ENCODE measurements at places on chromosomes 7 and 10.
A peak's percentile ranks its signal among the peaks of the same experiment; 100 is the strongest.

- DNase-seq, result no peak
These were observed 384.8 kb upstream of the FOXK1 start for GRCh38 chr7:4297165-4297917.

DNA sequence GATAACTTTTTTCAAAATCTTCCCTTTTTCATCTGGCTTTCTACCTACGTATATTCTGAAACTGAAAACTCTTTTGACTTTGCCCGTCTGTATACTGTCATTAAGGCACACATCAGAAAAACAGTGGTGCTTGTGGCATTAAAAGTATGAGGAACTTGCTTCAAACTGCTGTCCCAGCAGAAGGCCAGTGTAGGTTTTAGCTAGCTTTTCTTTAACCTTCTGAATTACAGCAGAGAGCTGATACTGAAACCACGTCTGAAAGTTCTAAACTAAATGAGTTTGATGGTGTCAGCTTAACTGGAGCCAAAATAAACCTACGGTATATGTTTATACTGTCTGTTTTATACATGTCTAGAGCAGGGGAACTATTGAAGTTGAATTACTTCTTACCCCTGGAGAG lies 283.4 kb downstream of the TFEC start:
- DNase-seq, result no peak

GRCh38 chr10:6411436-6411835 lies 168.6 kb downstream of the PRKCQ start:
- DNase-seq, result no peak

DNA sequence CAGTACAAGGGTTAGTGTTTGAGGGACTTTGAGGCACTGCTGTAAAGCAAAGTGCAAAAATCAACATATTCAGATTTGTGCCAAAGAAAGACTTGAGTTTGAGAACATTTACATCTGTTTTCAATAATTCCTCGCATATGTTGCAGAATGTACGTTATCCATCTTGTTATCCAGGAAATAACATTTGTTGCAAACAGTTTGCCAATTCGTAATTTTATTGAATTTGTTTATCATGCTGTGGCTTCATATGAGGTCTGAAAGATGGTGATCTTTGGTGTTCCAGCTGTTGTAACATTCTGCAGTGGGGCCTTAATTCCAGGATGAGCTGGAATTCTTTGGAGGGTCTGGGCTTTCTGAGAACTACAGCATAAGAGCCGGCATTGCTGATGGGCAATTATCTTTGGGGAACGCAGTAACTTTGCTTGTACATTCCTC lies 396.2 kb downstream of the LRMDA start:
- DNase-seq, result no peak

DNA sequence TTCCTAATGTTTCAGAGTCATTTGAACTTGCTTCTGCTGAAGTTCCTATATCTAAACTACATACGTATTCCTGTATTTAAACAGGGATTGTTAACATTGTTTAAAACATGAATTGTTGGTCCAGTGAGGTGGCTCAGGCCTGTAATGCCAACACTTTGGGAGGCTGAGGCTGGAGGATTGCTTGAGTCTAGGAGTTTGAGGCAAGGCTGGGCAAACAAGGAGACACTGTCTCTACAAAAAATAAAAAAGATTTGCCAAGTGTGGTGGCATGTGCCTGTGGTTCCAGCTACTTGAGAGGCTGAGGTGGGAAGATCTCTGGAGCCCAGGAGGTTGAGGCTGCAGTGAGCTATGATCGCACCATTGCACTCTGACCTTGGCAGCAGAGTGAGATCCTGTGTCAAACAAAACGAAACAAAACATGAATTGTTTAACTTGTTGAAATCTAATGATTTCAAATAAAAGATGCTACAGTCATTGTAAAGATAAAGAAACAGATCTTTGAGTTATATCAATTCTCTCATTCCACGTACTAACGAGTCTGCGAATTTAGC lies 809.4 kb downstream of the TYW1 start:
- DNase-seq, result no peak

GRCh38 chr10:103548006-103548405 lies 54.5 kb downstream of the NEURL1 start:
- DNase-seq, result no peak

GRCh38 chr10:8700689-8701088 lies 646.2 kb downstream of the GATA3 start:
- DNase-seq, result no peak

GRCh38 chr7:157432957-157433576 lies 96.3 kb downstream of the DNAJB6 start:
- peak; percentile 92 for DNase-seq

- DNase-seq, result no peak
These were observed 77.3 kb downstream of the PARD3 start for GRCh38 chr10:34737772-34738169.

DNA sequence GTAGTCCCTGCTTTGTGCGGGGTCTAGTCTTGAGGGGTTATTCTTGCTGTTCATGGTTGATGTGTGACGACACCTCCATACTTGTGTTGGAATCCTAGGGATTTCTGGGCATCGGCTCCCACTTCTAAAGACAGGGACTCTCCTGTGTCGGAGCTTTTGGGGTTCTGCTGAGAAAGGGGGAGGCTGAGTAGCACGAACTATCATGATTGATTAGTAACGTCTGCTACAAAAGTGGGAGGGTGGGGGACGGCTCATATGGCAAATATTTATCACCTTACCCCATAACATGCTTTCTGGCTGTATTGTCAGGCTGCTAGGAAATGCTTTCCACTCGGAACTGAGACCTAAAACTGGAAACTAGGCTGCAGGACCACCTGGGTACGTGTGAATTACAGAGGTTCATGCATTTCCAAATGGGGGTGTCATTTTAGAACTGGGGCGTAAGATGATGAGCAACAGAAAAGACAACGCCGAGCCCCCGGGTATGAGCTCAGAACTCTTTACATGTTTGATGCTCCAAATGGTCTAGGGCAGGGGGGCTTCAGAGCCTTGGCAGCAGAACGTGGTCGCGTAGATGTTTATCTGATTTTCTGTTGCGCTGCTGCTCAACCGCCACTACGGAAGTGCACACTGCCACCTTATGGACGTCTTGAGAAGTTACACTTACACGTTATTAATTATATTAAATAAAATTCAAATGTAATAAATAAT lies 15.1 kb upstream of the NME8 start:
- DNase-seq, result peak; percentile 22

- no peak for DNase-seq
These were observed 62.4 kb upstream of the LRRC18 start for GRCh38 chr10:49001870-49002672.

DNA sequence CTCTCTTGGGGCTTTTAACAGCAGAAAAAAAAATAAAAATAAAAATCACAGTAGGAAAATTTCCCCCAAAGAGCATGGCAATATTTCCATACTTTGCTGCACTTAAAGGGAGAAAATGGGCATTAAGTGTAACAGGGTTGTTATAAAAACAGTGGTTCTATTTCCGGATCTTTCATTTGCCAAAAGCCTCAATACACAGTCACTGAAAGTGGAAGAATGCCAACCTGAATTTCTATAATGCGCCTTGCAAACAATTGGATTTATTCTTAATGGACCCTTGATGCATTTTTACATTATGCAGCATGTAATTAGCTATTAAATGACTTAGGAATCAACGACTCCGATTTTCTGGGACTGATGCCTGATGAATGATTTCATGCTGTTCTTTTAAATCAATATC lies 127.6 kb upstream of the NANOS1 start:
- DNase-seq, result no peak

DNA sequence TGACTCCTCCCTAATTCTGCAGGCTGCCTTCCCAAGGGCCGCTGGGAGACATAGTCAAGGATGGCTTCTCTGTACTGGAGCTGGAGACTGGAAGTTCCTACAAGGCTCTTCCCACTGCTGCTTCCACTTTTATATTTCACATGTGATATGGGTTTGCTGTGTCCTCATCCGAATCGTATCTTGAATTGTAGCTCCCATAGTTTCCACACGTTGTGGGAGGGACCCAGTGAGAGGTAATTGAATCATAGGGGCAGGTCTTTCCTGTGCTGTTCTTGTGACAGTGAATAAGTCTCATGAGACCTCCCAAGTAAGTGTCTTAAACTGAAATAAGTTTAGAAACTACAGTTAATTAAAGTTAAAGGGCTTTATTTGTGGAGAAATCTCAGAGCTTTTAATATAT lies 47.0 kb upstream of the BICC1 start:
- DNase-seq, result no peak

DNA sequence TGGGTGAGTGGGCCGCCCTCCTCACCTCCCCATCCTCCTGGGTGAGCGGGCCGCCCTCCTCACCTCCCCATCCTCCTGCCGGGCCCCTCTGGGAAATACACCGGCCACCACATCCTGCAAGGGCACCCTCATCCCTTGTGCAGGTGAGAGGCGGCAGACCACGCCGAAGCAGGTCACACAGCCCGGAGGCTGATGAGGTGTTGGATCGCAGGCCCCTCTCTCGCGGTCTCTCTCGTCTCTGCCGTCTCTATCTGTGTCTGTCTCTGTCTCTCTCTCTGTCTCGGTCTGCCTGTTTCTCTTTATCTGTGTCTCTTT lies 30.8 kb upstream of the FOXL3 start:
- DNase-seq, result no peak

GRCh38 chr7:44161371-44161770 lies 20.2 kb upstream of the MYL7 start:
- DNase-seq, result no peak

DNA sequence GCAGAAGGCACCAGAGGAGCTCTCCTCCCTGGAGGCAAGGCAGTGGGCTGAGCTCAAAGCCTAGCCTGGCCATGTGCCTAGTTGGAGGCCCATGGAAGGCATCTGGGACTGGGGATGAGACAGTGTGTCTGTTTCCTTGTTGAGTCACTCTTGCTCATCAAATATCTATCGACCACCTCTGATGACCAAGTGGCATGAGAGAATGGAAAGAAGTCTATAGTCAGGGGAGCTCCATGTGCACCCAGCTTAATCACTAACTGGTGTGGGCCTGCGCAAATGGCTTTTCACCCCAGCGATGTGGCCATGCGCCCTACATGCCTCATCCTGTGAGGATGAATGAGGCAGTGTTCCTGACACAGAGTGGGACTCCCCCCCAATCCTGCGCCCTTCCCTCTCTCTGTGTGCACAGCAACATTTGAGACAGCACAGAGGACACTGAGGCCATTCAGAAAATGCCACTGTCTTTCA lies 229.9 kb downstream of the RPS24 start:
- DNase-seq, result peak; percentile 34

DNA sequence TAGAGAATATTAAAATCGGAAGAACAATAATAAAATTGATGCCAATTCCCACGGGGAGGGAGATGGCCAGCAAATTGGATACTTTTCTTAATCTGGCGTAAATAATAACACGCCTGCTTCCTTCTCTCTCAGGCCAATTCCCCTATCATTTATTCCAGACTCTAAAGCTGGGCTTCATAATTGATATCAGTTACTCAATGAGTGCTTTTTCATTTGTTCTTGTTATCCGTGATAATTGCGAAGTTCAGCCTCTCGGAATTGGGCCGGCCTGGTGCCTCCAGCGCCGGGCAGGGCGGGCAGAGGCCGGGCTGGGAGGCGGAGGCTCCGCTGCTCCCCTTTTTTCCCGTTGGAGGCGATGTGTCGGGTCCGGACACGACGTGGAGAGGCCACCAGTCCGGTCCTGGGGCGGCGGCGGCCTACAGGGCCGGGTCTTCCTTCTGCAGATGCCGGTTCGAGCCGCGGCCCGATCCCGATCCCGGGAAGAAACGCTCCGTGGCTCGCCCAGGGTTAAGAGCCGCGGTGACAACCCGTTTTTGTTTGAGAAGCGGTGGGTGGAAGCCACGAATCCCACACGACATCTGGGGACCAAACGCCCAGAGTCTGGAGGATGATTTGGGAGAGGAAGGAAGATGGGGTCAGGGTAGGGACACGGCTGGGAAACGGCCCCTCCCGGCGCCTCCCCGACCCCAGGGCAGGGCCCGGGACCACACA lies 13.6 kb downstream of the UNCX start:
- DNase-seq, result no peak

GRCh38 chr7:113175525-113176104 lies 57.3 kb upstream of the SMIM30 start:
- DNase-seq, result no peak

DNA sequence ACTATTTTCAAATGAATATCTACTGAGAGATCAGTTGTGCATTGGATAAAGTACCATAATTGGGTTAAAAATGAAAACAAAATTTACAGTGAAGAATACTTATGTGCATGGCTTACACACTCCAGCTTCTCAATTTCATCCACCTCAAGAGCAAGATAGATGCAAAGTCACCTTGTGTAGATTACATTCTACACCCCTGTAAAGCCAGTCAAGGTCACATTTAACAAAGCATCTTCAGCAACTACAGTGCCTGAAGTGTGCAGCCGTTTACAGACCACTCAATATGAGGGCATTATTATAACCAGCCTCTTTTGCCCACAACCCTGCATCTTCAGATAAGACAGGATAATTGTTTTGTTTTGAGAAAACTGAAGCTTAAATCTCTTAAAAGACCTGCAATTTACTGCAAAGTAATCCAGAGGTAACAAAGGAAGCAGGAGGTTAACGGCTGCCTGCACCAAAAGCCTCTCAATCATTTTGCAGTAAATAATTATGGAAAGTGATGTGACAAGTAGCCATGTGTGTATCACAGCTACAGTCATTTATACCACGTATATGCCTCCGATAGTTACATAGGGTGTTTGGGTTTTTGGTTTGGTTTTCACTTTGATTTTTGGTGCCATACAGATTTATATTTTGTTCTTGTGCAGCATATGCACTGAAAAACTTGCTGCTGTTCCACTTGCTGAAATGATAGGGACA lies 4.9 kb downstream of the PURB start:
- no peak for DNase-seq

DNA sequence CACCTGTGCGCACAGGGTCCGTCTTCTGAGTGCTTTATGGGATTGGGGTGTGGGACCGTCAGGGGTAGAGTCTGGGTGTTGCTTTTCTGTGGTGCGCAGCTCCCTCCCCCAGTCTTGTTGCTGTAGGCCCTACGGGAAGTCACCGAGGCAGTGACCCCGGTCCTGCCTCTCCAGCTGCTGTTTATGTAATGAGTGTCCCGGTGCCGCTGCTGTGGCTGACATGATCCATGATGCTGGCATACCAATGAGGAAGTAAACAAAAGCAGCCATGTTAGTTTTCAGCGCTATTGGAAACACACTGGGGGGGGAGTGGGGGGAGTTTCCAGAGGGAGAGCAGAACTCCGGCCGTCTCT lies 1.1 kb downstream of the TRIM8 start:
- DNase-seq, result peak; percentile 55

GRCh38 chr10:68156373-68157185 lies 47.3 kb downstream of the MYPN start:
- peak; percentile 64 for DNase-seq

GRCh38 chr10:69092959-69093850 lies 5.3 kb downstream of the SRGN start:
- DNase-seq, result no peak

All from posterior cingulate gyrus (tissue), 11 donors.